ENCODE measurements at places on chromosomes 1 and 21. TPM values are rescaled to one million over a fixed set of nuclear protein-coding genes. Genes with fewer than 3 reads are reported as not detected.

GRCh38 chr1:222918801-222919477 is 104.1 kb downstream of the DISP1 start:
- no peak for DNase-seq

DNA sequence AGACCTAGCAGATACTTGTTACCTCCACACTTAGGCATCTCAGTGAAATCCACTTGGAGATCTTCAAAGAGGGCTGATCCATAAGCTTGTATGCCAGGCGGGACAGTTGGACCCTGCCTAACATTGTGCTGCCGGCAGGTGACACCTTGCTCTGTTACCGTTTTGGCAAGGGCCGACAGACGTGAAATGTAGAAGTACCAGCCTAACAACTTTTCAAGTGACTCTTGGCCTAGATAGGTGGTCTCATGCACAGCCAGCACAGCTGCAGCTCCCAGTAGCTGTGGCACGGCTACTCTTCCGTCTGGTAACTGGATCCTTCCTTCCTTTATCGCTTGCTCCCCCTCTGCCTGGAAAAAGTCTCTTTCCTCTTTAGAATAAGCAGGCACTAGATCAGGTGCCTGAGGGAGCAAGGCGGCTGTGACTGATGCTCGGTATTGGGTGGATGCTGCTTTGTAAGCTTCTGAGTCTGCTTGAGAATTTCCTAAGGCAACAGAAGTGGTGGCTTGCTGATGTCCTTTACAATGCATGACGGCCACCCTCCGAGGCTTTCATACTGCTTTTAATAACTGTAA is 713.5 kb downstream of the AMY1C start:
- DNase-seq, result no peak

- no peak for DNase-seq
These were observed 51.5 kb upstream of the ARHGEF16 start for GRCh38 chr1:3403011-3403345.

DNA sequence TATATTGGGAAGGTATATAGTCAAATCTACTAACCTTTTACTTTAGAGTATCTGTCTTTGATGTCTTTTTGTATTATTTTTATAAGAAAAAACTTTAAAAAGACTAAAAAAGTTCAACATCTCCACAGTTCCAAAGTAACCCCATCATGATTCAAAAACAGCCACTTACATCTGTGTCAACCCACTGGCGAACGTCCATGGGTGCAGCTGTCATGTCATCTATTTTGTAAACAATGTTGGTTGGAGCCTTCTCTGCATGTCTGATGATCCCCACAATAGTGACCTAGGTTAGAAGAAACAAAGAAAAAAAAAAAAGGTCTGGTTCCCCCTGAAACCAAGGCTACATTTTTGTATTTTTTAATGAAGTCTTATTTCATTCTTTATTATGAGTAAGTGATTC is 28.0 kb upstream of the SMPDL3B start:
- DNase-seq, result no peak

- no peak for DNase-seq
These were observed 29.7 kb downstream of the SERTAD4 start for GRCh38 chr1:210262167-210262896.

DNA sequence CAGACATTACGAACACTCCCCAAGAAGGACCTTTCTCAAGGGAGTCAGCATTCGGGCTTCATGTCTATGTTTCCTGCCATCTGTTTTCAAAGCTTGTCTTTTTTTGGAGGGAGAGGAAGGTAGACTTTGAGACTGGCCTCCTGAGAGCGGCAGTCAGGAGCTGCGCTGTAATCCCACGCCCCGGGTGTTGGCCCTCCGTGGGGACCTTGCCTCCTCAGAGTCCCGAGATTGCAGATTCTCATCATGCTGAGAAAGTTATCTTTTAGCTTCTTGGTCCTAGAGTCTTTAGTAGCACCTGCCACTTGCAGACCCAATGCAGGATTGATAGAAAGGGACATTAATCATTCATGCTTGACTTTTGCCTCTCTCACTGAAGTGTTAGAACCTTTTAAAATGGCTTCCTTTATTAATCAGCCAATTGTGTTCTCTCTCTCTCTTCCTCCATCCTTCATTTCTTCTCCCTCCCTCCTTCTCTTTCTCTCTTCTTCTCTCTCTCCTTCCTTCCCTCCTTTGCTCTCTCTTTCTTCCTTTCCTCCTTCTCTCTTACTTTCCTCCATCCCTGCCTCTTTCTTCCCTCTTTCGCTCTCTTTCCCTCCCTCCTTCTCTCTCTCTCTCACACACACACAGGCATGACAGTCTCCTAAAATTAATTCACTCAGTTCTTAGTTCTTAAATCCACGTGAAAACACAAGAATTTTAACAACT is 25.2 kb upstream of the GNPAT start:
- DNase-seq, result no peak

The GPR25 gene
- not detected for total RNA-seq

The CDC73 gene
- 28.3 TPM for total RNA-seq

The TSPAN2 gene
- total RNA-seq, result 19.3 TPM

The INKA2 gene
- 3.1 TPM for total RNA-seq
